ENCODE measurements at places on chromosomes 1 and 21.

GRCh38 chr1:221816899-221817298, 75.0 kb upstream of the DUSP10 start:
- no peak for DNase-seq

- no peak for DNase-seq
These were observed 22.8 kb upstream of the ZBTB21 start for GRCh38 chr21:42032968-42033367.

GRCh38 chr1:157992031-157992832, 1.2 kb upstream of the KIRREL1 start:
- peak; percentile 70 for DNase-seq

GRCh38 chr1:43619314-43619790, 30.6 kb upstream of the KDM4A start:
- no peak for DNase-seq

DNA sequence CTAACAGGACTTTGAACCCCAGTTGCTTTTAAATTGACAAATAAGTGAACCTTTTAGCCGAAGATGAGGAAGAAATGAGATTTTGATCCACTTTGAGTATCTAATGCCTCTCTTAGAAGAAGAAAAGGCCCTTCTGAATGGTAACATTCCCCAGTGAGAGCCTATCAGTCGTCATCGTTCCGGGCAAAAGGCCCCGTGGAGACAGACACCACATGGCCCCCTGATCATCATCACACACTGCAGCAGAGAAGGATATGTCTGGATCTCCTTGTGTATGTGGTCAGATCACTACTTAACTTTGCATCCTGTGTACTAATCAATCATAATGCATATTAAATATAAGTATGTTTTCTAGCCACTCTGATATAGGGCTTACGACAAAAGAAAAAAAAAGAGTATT, 87.3 kb upstream of the SMYD2 start:
- DNase-seq = no peak

GRCh38 chr1:59078070-59078800, 218.7 kb upstream of the FGGY start:
- no peak for DNase-seq

DNA sequence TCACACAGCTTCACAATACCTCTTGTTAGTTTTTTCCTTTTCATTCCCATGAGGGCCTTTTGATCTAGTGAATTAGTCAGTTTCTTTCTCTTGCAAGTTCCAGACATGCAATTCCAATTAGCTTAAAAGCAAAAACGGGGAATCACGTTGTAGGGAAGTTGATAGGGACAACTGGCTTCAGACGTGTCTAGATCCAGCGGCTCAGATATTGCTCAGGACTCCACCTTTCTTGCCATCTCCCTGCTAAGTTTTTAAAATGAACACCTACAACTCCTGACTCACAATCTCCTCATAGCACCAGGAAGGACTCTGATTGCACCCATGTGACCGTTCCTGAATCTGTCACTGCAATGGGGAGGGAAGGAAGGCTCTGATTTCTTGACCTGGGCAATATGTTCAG, 63.8 kb upstream of the ARHGAP29 start:
- DNase-seq = no peak

DNA sequence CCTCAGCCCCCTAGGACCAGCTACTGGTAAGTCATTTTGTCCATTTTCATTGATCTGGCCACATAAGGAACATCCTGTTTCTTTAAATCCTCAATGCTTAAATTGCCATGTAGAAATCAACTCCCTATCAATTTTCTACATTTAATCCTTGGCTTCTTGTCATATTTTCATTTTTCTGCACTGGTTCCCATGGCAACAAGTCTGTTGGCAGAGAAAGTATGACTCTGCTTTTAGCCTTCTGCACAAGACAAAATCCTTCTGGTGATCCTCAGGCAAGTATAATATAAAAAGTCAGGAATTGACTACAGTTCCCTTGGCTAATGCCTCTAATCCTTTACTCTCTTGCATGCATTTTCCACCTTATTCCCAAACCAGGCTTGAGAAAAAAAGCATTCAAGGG, 65.0 kb downstream of the LRRC40 start:
- peak; percentile 53 for DNase-seq

- DNase-seq = no peak
These were observed 62.7 kb downstream of the PDE9A start for GRCh38 chr21:42716074-42716473.

GRCh38 chr1:108962681-108963051, 618 bp downstream of the CLCC1 start:
- no peak for DNase-seq

DNA sequence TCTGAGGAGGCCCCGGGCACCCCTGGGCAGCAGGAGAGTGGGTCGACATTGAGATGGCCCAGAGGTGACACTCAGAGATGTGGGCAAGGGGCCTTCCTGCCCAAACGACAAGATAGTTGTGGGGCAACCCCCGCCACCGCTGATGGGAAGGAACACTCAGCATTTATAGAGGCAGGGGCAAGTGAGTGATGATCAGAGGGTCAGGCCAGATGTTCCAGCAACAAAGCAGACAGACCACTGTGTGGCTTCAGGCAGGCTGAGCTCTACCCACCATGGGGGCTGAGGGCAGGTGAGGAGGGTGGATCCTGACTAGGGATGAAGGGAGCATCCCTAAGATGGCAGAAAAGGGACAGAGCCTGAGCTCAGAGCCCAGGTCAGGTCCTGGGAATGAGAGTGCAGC, 362.7 kb downstream of the PTPRU start:
- DNase-seq = no peak

DNA sequence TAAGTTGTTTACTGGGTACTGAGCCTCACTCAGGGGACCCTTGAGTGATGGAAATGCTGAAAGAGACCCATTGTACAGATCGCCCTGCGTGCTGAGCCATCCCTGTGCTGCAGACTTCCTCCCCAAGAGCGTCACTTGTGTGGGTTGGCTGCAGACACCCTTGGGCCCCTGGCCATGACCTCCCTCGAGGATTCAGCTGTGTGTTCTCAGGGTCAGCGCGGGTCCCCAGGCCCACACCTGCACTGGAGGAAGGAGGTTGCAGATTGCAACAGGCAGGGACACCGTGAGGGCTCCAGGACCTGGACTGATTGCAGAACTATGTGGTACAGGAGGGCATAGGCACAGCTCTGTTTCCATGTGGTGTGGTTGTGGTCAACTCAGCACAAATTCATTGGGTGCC, 4.4 kb downstream of the SNAP47 start:
- DNase-seq = no peak

DNA sequence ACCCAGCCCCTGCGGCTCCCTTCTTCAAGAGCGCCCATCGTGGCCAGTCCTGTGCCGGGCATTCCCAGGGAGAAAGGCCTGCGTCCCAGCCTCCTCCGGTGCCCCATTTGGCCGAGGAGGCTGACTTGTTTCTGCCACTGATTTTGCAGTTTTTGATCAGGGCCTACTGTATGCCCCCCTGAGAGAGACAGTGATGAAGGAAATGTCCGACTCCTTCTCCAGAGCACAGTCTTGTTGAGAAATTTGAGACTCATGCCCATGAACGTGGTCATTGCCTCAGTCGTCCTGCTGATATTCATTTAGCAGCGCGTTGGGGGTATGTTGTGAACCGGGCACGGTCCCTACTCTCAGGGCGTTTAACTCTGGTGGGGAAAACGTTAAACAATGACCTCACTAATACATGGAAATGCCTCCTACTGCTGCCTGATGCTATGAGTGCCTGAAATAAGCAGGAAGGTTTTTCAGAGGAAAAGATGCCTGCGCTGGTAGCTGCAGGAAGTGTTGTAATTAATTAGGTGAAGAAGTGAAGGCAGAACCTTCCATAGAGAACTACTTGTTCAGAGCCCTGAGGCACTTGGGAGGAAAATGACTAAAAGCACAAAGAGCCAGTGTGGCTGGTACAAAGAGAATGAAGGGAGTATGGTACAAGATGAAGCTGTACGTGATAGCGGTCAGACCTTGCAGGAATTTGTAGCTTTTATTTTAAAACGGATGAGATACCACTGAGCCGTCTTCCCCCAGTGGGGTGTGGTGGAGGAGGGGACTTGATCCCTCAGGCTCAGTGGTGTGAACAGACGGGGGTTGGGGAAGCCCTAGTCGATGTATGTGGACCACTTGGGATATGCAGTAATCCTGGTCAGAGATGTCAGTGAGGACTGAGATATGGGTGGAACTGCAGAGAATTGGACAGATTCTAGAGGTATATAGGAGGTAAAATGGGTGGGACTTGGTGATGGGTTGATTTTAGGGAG, 730 bp downstream of the ZCCHC17 start:
- peak; percentile 30 for DNase-seq

DNA sequence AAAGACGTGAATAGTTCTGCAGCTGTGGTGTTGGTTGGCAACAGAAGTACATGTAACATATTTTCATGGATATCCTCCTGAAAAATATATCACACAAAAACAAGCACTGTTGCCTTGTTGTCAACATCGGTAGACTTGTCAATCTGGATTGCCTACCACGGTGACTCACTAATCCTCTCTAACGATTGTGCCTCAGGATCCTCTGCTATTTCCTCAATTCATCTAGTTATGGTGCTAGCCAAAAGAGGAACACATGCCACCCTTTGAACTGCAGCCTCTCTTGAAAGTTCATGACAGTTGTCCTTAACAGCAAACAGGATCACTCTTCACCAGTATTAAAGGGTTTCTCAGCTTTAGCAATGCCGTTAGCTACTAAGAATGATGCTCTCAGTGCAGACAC, 25.7 kb downstream of the RASAL2 start:
- no peak for DNase-seq

DNA sequence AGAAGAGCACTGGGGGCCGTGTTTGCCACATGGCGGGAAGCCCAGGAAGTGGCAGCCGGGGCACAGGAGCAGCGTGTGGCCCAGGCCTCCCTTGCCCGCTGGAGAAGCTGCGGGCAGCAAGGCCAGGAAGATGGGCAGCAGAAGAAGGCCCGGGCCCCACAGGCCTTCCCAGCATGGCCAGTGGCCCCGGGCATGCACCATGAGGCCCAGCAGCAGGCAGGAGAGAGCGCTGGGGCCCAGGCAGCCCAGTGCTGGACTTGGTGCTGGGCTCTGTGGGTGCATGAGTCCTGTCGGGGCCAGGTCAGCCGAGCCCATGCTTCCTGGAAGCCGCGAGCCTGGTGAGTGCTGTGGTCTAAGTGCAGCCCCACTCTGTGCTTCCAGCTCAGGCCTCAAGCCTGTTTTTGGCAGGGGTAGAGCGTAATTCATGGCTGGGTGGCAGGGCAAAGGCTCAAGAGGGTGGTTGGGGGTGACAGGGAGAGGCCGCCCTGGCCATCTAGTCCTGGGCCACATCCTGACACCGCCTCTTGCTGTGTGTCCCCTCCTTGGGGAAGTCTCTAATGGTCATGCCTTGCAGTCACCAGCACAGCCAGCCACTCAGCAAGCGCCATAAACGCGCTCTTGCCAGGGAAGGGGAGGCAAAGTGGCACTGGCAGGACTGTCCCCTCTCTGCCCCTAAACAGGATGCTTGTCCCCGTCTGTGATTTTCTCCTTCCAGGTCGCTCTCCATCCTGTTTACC, 21.3 kb downstream of the MTHFR start:
- DNase-seq = no peak

- no peak for DNase-seq
These were observed 4.2 kb downstream of the GJA4 start for GRCh38 chr1:34796990-34797389.

DNA sequence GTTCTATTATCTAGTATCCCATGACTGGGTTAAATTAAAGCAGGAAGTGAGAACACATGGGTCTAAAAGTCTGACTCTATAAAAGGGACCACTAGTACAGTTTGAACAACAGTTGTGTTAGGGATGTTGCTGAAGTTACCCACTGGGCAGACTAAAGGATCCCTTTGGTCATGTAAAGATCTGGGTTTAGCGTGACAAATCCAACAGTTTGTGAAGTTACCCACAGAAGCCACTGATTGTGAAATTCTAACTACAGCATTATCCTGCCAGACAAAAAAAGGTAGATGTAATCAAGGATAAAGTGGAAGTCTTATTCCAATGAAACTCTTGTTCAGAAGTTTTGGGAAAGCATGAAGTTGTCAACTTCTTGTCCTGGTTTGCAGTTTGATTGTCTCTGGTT, 5.7 kb downstream of the QSOX1 start:
- DNase-seq = no peak

GRCh38 chr1:234533034-234533891, 54.3 kb upstream of the TARBP1 start:
- DNase-seq = no peak

- DNase-seq = no peak
These were observed 22.7 kb downstream of the SYNJ1 start for GRCh38 chr21:32705139-32705538.

DNA sequence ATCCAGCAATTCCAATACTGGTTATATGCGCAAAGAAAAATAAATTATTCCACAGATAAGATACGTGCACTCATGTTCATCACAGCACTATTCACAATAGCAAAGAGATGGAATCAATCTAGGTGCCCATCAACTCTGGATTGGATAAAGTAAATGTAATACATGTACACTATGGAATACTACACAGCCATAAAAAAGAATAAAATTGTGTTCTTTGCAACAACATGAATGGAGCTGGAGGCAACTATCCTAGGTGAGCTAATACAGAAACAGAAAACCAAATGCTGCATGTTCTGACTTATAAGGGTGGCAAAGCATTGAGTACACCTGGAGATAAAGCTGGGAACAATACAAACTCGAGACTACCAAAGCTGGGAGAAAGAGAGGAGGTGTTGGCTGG, 787.3 kb downstream of the KCNT2 start:
- DNase-seq = no peak

DNA sequence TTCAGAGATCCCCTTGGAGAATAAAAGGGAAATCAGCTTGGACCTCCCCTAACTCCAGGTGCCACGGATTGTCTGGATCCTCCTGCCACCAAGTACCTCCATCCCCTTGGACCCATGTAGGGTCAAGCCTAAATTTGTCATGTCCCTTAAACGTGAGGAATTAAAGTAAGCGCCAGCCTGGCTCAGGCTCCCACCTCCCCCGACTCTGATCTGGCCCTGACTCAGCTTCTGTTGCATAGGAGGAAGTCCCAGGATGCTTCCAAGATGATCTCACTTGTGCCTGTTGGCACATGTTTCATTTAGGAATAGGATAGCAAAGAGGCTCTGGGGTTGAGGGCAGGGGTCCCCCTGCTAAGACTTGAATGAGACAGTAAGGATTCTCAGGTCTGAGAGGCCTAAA, 231.9 kb upstream of the JUN start:
- no peak for DNase-seq

DNA sequence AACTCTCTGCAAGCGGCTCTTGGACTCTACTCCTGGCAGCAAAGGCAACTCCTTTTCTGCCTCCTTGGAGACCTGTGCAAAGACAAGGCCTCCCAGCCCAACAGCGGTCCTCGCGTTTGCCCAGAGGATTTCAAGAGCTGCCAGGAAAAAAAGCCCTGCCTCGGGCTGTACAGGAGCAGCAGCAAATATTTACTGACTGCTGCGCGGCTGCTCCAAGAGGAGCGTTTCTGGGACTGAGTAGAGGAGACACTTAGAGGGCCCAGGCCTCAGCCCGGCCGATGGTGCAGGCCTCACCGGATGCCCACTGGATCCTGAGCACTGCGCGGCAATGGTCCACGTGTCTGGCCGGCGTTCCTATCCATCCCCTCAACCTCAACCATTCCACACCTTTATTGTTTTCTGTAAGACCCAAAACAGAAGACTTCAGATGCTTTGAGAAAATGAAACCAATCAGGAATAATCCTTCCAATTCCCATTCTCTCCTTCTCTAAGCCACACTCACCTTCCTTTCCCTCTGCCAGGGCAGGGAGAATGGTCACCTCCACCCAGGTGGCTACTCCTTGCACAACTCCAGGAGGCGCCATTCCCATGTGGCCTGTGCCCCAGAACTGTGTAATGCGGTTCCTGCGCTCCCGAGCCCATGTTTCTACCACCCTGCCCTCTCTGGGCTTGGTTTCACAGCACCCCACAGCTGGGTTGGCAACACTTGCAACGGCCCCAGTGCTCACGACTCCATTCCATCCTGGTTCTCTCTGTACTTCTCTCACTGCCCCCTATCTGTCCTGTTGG, 215.8 kb downstream of the TRABD2B start:
- no peak for DNase-seq

All from renal pelvis (tissue), 12 donors.